ENCODE measurements at places on chromosomes 3 and 15. TPM values are rescaled to one million over a fixed set of nuclear protein-coding genes. Genes with fewer than 3 reads are reported as not detected.

- DNase-seq, result no peak
- peaks cover 3% of the 10 kb centered on the region for H3K36me3 ChIP-seq
- no peak overlapping the region for H3K4me3 ChIP-seq
- H3K27ac ChIP-seq, result no peak overlapping the region
- H3K4me1 ChIP-seq, result peaks cover 3% of the 10 kb centered on the region
- H3K27me3 ChIP-seq, result no peaks in the 10 kb centered on the region
These were observed 234.8 kb upstream of the GADL1 start for GRCh38 chr3:31129241-31129640.

DNA sequence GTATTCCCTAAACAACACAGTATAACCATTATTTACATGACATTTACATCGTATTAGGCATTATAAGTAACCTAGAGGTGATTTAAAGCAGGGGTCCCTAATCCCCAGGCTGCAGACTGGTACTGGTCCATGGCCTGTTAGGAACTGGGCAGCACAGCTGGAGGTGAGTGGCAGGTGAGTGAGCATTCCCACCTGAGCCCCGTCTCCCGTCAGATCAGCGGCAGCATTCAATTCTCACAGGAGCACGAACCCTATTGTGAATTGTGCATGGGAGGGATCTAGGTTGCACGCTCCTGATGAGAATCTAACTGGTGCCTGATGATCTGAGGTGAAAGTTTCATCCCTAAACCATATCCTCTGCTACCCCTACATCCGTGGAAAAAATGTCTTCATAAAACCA is 138.2 kb downstream of the ATP10A start:
- no peaks in the 10 kb centered on the region for H3K27me3 ChIP-seq
- DNase-seq, result no peak
- H3K27ac ChIP-seq, result no peak overlapping the region
- no peaks in the 10 kb centered on the region for H3K4me1 ChIP-seq
- peaks cover 48% of the 10 kb centered on the region for H3K36me3 ChIP-seq

Gene PLA2G4E
- total RNA-seq, result not detected

GRCh38 chr3:173676094-173676493 is 278.6 kb downstream of the NLGN1 start:
- no peak overlapping the region for H3K4me3 ChIP-seq
- H3K27me3 ChIP-seq, result no peaks in the 10 kb centered on the region
- DNase-seq, result no peak
- no peaks in the 10 kb centered on the region for H3K36me3 ChIP-seq
- no peak overlapping the region for H3K27ac ChIP-seq

Gene CLDN18
- total RNA-seq, result not detected

Gene TMEM212
- total RNA-seq, result not detected

Gene GHRL
- 0.43 TPM for total RNA-seq

Gene SLC28A2
- not detected for total RNA-seq

Gene GJD2
- total RNA-seq, result not detected

GRCh38 chr15:57135800-57136199 is 217.4 kb downstream of the TCF12 start:
- no peaks in the 10 kb centered on the region for H3K27me3 ChIP-seq
- H3K4me3 ChIP-seq, result peak overlapping the region; percentile 42
- no peak overlapping the region for H3K27ac ChIP-seq
- peaks cover 30% of the 10 kb centered on the region for H3K4me1 ChIP-seq

GRCh38 chr3:169581633-169582032 is 81.9 kb downstream of the MECOM start:
- H3K4me3 ChIP-seq, result no peak overlapping the region
- H3K27me3 ChIP-seq, result peaks cover under 1% of the 10 kb centered on the region
- no peak overlapping the region for H3K27ac ChIP-seq
- no peaks in the 10 kb centered on the region for H3K4me1 ChIP-seq
- H3K36me3 ChIP-seq, result no peaks in the 10 kb centered on the region

Gene MOBP
- total RNA-seq, result not detected

Gene USP19
- 64.9 TPM for total RNA-seq

- H3K4me3 ChIP-seq, result no peak overlapping the region
- H3K36me3 ChIP-seq, result no peaks in the 10 kb centered on the region
- DNase-seq, result peak; percentile 51
- no peak overlapping the region for H3K27ac ChIP-seq
- no peaks in the 10 kb centered on the region for H3K4me1 ChIP-seq
These were observed 184.0 kb upstream of the LYSMD4 start for GRCh38 chr15:99917252-99917651.
